ENCODE measurements at places on chromosomes 16 and 17.

- no peak for DNase-seq
Measured at GRCh38 chr16:26169473-26169872, 477.7 kb downstream of the HS3ST4 start.

- peak; percentile 41 for DNase-seq
Measured at GRCh38 chr17:82450357-82451106, at the start of gene CYBC1. CYBC1 (minus strand) TSS chr17:82450752; CDS start chr17:82449254, 1,498 bp downstream.

- no peak for DNase-seq
Measured at GRCh38 chr17:49993423-49994060, 1.5 kb downstream of the DLX3 start.

GRCh38 chr17:15106540-15106939 lies 158.6 kb downstream of the PMP22 start:
- DNase-seq, result no peak

DNA sequence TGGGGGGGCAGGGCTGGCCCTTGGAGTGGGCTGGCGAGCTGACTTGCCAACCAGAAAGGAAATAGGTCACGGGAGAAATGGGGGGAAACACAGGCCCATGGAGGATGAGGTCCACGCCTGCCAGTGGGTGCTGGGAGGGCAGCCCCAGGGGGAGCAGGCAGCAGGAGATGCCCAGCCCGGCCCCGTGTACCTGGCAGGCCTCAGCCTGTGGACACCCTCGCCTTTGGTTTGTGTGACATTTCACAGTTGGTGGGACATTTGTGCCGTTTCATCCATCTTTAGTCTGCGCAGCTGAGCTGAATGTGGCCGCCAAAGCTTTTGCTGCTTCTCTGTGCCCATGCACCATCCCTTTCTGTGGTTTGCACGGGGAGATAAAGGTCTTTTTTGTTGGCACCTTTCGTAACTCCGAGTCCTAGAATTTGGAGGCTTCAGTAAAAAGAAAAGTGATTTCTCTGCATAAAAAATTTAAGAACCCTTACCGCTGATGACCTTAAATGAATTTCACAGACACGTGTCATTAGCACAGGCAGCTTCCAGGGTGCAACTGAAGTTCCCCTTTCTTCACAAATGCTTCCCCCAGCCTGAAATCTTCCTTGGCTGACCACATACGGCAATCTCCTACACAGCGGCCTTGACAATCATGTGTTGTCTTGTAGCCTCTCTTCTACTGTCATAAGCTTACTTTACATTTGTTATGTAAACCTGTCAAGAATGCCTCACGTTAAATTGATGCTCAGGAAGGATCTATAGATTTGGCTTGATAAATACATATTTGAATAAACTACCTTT lies 193.6 kb downstream of the RPTOR start:
- DNase-seq, result no peak

GRCh38 chr16:1492923-1493745 lies at the start of gene TELO2:
TELO2 (plus strand) TSS chr16:1493360; CDS start chr16:1494282, 922 bp downstream.
- peak; percentile 47 for DNase-seq

- no peak for DNase-seq
Measured at GRCh38 chr17:50133028-50133768, 3.2 kb upstream of the SAMD14 start.

DNA sequence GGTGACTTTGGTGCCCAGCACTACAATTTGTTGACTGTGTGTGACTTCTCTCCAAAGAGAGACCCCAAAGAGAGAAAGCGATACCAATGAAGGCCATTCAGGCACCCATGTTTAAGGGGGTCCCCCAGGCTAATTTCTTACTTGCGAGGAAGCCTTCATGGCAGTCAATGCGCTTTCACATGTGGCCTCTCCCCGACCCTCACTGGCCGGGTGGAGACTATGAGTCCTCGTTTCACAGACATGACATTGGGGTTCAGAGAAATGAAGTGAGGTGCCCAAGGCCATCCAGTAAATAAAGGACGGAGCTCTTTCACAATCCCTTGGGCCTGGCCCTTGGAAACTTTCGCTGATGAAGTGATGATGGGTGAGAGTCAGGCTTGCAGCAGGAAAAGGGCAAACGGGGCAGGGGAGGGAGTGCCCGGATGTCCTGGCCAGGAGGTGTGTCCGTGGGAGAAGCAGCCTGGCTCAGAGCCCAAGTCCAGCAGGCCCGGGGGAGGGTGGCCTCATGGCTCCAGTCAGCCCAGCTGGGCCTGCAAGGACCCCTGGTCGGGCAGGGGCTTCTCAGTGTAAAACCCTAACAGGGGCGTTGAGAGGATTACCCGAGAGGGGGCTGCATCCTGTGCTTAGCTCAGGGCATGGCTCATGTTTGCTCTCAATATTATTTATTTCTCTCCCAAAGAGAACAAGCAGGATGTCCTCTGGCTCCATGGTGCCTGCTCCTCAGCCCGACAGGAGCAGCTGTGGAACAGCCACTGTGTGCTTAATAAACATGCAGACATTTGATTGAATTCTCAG lies 14.7 kb downstream of the TBX2 start:
- no peak for DNase-seq

GRCh38 chr17:73776351-73777130 lies 132.3 kb upstream of the SDK2 start:
- no peak for DNase-seq

GRCh38 chr17:11742886-11743285 lies 144.6 kb downstream of the DNAH9 start:
- DNase-seq, result no peak

GRCh38 chr16:89489898-89490438 lies 393 bp downstream of the ANKRD11 start:
- no peak for DNase-seq

GRCh38 chr16:29821643-29822115 lies 1.4 kb downstream of the MVP start:
- peak; percentile 37 for DNase-seq

- DNase-seq, result no peak
Measured at GRCh38 chr16:31486045-31486444, 3.1 kb downstream of the SLC5A2 start.

DNA sequence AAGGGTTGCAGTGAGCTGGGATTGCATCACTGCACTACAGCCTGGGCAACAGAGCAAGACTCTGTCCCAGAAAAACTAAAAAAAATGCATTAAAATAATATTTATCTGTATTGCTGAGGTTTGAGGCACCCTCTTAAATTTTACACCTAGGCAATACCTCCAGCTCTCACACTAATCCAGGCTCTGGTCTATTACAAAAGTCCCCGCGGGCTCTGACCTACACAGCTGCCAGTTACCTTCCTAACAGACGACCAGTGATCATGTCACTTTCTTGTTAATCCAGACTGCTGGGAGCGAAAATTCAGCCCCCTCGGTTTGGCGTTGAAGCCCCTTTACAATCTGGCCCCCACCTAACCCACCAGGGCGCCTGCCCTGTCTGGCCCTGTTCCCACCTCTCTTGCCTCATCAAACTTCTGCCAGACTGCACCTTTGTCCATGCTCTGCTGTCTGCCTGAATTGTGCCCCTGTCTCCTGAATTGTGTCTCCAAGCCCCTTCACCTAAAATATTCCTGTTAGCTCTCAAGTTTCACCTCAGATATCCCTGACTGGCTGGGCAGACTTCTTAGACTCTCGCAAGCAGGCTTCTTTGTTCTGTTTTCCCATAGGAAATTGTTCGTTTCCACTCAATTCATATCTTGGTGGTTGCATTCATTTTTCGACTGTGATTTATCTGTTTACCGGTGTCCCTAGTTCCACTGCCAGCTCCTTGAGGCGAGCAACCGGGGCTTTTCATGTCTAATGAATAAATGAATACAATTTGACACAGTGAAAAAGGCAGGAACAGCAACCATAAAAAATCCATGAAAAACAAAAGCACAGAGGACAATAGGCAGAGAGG lies 65.9 kb downstream of the PITPNC1 start:
- DNase-seq, result no peak

GRCh38 chr17:43871946-43872690 lies 25.1 kb downstream of the CD300LG start:
- no peak for DNase-seq

- peak; percentile 58 for DNase-seq
Measured at GRCh38 chr16:56691885-56692284, 9.6 kb downstream of the MT1X start.

DNA sequence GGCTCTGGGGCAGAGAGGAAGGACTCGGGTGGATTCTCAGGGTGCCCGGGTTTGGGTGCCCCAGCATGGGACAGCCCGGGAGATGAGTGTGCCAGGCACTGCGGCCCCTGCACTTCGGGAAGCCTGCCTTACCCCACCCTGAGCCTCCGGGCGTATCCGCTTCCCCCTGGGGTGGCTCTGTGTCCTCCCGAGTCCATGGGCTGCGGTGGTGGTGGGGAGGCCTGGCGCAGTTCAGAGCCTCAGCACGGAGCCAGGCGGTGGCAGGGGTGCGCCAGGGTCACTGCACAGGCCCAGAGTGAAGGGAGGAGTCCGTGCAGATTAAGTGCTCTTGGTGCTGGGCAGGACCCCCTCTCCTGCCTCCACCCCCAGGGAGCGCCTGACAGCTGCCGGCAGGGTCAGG lies 20.7 kb downstream of the MYBBP1A start:
- no peak for DNase-seq

DNA sequence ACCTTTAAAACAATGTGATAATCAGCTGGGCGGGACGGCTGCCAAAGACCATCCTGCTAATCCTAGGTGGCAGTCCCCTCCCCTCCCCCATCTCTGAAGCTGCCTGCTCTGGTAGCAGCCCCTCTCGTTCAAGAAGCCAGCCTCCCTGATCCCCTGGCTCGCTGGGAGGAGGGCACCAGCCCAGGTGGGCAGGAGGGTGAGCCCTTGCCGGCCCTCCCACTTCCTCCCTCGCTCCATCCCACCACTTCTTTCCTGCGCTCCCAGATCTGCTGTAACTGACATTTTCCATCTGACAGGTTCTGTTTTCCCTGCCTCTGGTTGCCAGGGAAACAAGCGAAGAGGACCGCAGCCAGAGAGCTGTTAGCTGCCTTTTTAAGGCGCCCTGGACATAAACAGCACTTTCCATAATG lies 155.7 kb upstream of the TNRC6C start:
- DNase-seq, result peak; percentile 68

DNA sequence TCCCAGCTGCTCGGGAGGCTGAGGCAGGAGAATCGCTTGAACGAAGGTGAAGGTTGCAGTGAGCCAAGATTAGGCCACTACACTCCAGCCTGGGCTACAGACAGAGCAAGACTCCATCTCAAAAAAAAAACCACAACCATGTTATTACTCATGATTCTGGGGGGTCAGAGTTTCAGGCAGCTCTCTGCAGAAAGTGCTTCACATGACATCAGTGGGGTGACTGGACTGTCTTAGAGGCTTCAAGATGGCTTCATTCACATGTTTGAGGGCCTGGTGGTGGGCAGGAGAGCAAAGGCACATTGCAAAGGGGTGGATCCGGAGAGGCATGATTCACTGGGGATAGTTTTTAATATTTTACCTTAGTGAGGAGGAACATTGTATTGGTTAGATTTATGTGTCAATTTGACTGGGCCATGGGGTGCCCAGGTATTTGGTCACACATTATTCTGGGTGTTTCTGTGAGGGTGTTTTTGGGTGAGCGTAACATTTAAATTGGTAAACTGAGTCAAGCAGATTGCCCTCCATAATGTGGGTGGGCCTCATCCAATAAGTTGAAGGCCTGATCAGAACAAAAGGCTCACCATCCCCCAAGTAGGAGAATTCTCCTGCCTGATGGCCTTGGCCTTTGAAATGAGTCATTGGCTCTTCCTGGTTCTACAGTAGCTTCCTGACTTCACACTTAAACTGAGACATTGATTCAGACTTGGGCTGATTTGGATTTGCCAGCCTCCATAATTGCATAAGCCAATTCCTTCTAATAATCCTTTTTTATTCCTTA lies 109.8 kb downstream of the GOSR1 start:
- DNase-seq, result no peak

DNA sequence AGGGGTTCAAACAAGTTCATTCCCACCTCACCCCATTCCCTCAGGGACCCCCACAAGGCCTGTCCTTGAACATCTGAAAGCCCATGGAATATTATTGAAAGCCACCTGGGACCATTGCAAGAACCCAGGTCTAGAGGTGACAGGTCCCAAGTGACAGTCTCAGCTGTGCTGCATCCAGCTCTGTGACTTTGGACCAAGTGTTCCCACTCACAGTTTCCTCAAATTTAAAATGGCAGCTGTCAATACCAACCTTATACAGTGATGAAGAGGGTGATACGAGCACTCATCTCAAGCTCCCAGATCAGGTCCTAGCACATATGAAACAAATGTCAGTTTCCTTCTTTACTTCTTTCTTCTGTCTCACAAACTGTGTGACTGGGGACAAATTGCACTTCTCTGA lies 9.1 kb downstream of the ERAL1 start:
- DNase-seq, result no peak
